NCI-H526 (cell line): ENCODE measurements at places on chromosomes 1 and 21.

DNA sequence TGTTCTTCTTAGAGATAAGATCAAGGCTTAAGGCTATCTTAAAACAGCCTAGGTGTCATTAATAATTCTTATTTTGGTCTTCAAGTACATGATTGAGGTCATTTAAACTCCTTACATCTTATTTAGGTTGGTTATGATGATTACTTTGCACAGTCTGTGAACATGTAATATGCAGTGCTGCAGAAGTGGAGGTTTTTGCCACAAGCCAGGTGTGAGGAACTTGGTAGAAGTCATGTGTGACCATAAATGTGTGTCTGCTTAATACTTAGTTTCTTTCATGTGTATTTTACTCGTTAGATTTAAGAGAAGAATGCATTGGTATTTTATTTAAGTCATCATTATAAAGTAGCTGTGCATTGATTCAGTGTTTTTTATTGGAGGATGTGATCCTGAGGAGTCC lies 10.1 kb downstream of the ATG4C start:
- DNase-seq: no peak

DNA sequence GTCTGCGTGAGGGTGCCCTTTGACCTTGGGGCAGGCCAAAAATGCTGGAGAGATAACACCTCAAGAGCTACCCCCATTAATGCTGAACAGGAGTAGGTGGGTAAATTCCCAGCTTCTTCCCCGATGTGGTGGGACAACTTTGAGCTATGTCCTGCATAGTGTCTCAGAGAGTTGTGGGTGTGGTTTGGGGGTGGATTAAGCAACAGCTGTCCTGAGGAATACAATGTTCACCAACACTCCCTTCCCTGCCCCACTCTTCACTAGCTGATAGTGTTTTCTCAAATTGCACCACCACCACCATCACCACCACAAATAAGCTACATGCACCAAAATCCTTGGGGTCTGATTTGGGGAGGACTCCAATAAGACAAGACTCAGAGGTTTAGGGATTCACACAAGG lies 258.4 kb downstream of the HLX start:
- DNase-seq: no peak

DNA sequence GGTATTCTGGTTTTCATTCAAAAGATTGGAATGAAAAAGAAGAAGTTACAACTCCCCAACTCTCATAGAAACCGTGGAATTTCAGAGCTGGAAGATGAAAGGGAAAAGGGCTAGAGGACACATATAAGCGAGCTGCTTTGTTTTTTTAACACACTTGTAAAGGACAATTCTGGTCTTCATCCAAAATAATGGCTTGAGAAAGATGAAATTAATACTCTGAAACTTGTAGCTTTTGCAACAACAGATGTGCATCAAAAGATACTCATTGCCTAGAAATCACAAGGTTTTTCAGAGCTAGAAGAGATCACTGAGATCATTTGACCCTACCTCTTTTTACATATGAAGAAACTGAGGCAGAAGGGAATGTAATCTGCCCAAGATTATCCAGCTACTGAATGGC lies 25.6 kb downstream of the NR5A2 start:
- no peak for DNase-seq

GRCh38 chr1:180920193-180920592 lies 7.5 kb downstream of the KIAA1614 start:
- DNase-seq: no peak

- DNase-seq: no peak
Observed at GRCh38 chr1:202505356-202505755, 156.9 kb downstream of the PPP1R12B start.

DNA sequence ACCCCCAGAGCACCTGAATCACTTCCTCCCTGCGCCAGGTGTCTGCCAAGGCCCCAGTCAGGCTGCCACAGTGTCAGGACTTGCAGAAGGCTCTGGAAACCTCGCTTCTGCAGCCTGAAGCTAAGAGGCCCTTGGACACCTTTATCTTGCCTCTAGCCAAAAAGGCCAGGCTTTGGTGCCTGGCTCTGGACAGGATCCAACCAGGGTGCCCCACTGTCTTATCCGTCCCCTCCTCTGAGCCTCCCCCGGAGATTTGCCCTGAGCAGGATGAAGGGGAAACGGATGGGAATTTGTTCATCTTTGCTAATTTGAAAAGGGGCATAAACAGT lies 12.8 kb upstream of the CLSTN1 start:
- DNase-seq: no peak

GRCh38 chr21:37843191-37843590 lies 73.1 kb downstream of the KCNJ6 start:
- no peak for DNase-seq

GRCh38 chr1:9805006-9805508 lies 18.7 kb downstream of the CLSTN1 start:
- no peak for DNase-seq

DNA sequence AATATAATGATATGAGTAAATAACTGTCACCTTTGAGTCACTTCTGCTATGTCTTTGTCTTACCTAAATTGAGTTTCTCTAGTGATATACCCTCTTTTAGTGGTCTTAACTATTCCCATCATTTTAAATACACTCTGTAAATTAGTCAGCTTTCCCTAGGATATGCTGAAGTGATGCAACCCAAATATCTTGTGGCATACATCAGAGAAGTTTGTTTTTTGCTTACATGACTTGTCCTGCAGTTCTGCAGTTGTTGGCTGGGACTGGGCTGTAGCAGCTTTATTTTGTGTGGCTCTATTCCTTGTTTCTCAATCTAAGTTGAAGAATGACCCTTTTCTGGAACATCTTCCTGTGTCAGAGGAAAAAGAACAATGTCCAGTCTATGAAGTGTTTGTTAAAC lies 76.4 kb downstream of the TTC3 start:
- no peak for DNase-seq

DNA sequence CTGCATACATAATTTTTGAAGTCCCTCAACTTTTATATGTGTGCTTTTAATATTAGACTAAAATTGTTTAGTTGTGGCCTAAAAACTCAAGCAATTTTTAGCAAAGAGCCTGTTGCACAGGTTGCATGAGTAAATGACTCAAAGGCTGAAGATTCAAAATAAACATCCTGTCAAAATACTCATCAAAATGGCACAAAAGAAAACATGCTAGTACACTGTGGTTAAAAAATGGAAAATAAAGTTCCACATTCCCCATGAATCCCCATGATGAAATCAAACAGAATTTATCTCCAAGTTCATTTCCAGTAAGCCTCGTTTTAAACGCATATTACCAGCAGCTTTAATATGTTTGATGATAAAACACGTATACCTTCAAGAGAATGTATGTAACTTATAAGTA lies 230.1 kb upstream of the MAP1LC3C start:
- DNase-seq: no peak

DNA sequence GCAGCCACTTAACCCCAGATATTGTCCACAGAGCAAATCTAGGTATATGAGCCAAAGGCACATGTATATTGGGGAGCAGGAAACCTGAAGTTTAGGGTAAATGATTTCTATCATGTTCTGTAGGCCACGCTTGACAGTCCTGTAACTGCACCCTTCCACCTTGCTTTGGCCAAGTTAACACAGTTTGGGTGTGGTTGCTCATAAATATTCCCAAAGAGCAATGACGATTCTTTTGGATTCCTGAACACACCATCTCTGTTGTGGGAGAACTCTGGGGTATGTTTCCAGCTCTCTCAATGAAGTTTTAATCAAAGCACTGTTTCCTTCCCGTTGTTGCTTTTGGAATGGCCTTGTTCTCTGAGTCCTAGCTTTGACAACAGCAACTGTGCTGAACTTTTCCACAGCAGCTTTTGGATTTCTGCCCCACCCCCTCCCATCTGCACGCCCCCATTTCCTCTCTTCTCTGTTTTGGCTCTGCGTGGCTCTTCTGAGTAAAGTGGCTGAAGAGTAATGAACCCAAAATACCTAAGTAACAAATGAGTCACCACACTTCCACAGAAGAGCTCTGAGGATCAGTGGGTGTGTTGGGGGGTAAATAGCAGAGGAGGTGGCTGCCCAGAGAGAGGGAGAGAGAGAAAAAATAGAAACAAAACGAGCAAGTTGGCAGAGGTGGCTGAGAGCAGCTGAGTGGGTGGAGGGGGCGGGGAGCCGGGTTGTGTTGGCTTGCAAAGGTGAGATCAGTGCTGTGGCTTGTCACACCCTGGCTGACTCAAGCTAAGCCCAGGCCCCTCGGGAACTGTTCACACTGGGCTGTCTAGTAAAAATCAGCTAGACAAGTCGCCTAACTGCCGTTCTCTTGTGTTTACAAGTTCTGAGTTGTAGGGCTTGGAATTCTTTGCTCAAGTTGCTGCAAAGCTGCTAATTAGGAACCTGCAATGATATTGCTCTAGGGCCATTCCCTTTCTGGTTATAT lies 26.9 kb upstream of the RAP1A start:
- DNase-seq: peak; percentile 31

- no peak for DNase-seq
Observed at GRCh38 chr1:179637211-179637860, 45.7 kb downstream of the TDRD5 start.

DNA sequence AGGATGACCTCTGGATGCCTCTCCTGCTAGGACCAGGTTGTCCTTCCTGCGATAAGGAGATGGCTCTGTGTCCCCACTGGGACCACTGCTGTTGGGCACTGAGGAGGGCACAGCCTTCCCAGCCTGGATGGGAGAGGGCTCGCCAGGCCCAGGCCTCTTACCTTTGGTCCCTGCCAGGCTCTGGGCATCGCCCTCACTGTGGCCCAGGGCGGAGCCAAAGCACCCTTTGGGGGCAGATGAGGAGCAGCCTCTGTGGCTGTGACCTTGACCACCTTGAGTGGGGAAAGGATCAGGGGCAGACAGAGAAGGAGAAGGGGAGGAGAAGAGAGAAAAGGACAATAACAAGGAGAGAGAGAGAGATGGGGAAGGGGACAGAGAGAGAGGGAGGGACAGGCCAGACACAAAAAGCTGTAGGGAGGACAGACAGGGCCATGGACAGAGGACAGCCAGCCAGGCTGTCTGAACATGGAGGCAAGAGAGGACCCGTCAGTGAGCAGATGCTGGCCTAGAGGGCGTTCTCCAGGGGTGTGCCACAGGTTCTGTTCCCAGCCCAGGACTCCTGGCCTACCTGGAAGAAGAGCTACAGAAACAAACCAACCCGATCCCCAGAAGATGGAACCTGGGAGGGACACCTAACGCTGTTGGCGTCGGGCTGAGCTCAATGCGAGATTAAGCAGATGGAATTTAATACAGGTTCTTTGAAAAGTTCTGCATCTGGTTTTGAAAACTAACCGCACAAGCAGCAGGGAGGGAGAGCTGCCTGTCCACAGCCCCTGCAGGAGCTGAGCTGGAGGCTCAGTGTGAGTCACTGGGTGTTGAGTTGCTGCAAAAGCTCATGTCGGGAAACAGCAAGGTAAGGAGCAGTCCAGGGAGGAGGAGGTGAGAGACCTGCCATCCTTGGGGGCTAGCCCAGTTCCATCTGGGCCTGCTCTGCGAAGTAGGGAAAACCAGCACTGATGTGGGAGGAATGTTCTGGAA lies 262.1 kb downstream of the PTPRU start:
- DNase-seq: no peak

GRCh38 chr1:177944016-177944949 lies 25.6 kb downstream of the SEC16B start:
- no peak for DNase-seq

DNA sequence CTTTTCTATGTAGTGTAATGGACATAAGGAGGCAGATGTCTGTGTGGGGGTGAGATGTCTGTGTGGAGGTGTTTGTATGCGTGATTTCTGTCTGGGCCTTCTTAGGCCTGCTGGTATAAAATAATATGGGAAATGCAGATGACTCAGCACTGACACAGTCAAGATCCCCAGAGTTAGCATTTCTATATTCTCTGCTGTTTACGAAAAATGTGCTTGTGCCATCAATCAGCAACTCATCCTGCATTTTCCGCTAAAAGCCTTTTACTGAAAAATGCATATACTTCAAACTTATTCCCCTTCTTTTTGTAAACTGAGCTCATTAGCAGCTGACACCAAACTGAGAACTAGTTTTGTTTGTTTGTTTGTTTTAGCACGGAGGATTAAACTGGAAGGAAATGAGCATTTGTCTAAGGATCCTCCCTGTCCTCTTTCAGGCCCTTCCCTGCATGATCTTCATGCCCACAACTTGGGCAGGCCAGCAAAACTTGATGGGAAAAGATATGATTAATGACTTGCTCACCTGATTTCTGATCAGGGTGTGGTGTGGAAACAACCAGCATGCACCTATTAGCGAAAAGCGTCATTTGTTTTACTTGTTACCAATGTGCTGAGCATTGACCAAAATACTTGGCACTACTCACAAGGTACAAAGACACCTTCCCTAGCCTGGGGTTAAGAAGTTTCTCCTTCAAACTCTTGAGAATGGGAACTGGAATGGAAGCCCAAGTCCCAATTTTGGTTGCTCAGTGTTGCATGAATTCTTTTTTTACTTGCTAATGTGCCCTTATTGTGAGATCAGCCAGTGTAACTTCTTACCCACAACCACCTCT lies 77.4 kb downstream of the NDUFS5 start:
- DNase-seq: no peak

DNA sequence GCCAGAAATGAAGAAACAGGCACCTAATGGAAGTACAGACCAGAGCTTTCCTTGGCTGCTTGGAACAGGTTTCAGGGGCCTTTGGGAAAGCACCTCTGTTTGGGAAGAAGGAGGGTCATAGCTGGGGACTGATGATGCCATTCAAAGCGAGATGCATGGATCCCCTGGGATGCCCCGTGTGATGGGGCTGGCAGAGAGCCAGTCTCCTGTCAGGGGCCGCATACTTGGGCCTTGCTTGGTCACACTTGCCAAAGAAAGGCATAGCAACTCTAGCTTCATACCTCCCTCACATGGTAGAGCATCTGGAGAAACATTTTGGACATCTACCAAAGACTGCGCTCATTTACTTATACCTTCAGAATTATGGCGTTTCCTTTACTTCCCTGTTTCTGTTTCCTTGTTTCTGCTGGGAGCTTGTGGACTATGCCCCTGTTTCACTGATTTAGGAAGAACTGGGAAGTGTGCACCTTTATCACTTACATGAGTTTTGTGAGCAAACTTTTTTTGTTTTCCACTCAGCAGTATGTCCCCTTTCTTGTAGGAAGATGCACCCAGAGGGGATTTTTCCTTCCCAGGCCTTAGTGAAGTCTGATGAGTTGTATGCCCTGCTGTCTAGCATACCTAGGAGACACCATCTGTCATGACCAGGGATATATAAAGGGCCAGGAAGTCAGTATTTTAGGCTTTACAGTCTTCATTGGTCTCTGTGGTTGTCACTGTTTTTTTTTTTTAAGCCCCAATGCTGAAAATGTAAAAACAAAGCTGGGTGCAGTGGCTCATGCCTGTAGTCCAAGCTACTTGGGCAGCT lies 19.8 kb upstream of the ST3GAL3 start:
- DNase-seq: no peak

GRCh38 chr1:198118134-198118533 lies 38.7 kb upstream of the NEK7 start:
- no peak for DNase-seq

DNA sequence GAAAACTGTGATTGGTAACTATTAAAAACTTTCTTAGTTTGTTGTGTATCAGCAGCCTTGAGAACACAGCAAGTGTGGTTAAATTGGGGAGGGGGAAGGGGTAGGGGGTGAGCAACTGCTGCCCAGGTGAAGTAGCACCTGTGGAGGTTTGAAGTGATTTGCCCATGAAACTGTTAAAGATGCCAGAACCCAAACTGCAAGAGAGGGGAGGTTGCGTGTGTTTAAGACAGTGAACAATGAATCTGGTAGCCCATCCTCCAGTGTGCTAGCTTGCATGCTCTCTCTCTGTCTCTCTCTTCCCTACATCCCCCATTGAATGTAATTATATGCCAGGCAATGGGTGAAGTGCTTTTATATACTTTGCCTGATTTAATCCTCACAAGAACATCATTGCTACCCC lies 154.7 kb downstream of the RUNX1 start:
- no peak for DNase-seq

- DNase-seq: no peak
Observed at GRCh38 chr21:34085129-34085528, 11.8 kb downstream of the MRPS6 start.
